GM19239 (cell line): ENCODE measurements at places on chromosomes 6 and 20.

DNA sequence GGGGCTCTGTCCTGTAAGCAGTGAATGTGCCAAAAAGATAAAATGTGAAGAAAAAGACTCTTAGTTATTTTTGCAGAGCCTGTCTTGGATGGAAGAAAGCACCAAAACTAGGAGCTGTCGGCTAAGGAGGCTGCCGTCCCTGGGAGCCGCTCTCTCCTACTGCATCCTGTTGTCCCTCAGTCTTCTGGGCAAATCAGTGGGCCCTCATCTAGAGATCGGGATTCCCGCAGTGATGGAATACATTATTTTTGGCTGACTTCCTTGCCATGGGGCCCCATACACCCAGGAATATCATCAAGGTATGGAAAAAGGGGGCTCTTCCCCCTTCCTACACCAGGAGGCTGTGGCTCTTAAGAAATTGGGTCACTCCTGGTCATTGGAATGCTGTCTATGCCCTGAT is 3.2 kb downstream of the TTLL2 start:
- no peak for DNase-seq

DNA sequence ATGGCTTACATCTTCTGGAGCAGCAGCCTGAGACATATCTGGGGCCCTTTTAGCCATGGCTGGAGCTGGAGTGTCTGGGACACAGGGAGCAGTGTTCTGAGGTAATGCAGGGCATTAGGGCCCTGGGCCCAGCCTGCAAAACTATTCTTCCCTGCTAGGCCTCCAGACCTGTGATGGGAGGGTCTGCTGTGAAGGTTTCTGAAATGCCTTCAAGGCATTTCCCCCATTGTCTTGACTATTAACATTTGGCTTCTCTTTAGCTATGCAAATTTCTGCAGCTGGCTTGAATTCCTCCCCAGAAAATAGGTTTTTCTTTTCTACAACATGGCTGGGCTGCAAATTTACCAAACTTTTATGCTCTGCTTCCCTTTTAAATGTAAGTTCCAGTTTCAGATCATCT is 61.5 kb downstream of the EDN1 start:
- DNase-seq, result no peak

- no peak for DNase-seq
Measured at GRCh38 chr20:21026951-21027350, 79.2 kb downstream of the LINC00237 start.

DNA sequence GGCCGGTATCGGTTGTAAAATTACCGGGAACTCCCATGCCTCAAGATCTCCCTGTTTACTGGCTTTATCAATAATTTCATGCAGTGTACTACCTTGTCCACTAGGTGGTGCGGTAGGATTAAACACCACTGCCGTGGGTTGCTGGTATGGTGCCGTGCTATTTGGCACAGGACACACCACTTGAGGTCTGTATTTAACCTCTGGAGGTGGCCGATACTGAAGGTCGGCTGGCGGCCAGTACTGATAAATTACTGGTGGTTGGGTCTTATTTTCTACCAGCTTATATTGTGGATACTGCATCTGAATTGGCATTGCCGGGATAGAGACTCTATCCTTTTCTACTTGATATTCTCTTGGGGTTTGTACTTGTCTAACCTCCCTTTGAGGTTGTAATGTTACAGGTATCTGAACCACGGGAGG is 14.3 kb upstream of the PTCRA start:
- DNase-seq, result no peak

DNA sequence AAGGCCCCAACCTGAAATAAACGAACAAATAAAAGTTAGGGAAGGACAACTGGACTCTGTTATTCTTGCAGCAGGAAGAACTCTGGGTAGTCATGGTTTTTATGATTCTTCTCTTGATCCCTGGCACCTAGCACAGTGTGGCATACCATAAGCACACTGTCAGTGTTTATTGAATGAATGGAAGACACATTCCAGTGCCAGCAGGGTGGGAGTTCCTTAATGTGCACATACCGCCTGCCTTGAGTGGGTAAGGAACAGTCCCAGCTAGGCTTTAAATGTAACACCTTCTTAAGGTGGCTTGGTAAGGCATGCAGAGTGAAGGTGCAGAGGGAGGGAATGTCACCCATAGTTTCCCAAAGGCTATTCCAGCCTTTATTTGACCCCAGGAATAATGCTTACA is 162.9 kb upstream of the CEP162 start:
- no peak for DNase-seq

DNA sequence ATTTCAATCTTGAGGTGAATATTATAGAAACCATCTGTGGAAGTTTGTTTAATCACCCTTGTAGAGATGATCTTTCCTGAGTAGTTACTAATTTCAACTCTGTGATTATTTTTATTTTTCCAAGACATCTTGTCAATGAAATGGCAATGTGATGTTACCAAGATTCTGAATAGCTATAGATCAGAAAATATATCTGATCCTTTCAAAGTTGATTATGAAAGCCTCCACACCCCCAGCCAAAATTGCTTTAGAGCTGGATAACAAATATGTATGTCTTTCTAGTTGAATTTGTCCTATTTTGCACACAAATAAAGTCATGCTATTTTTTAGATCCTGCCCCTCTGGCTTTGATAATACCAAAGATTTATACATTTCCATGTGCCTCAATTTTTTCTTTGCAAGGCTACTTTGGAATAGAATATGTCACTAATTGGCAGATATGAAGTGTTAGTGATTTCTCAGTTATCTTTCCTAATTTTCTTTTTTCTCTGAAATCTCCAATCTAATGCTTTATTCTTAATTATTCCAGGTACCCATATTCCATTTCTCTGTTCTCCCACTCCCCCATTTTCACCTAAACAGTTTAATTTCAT is 5.0 kb downstream of the SIM1 start:
- no peak for DNase-seq

DNA sequence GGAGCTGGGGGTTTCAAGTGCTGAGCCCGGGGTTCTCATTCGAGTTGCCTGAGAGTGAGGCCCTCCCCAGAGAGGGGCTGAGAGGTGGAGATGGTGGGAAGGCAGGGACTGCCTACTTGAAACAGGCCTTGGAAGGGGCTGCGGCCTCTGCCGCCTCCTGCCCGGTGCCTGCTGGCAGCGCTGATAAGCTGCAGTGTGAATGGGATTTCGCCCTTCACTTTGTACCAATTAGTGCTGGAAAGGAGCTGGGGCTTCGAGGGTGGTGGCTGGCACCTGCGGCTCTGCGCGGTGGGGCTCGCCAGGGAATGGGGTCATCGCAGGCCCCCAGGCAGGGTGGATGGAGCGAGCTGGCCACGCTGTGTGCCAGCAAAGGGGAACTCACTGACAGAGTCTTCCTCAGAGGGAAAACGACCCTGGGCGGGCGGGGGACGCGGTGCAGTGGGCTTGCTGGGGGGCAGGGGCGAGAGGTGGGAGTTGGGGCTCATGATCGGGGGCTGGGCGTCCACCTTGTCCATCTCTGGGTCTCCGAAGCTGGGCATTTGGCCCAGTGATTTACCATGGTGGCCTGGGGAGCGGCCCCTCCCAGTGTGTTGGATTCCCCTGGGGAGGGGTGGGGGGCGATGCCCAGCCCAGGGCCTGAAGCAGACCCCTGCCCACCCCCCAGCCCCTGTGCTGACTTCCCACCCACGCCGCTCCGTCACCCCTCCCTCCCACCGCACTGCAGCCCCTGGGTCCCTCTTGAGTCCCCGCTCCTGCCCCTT is 22.9 kb downstream of the COL20A1 start:
- no peak for DNase-seq

GRCh38 chr6:45743028-45743615 is 272.5 kb downstream of the CLIC5 start:
- no peak for DNase-seq

DNA sequence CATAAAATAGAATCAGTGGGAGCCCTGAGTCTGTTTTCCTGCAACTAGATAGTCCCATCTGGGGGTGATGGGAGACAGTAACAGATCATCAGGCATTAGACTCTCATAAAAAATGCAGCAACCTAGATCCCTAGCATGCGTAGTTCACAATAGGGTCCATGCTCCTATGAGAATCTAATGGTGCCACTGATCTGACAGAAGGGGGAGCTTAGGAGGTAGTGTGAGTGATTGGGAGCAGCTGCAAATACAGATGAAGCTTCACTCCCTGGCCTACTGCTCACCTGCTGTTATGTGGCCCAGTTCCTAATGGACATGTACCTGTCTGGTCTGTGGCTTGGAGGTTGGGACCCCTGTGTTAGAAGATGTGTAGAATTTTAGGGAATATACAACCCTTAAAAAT is 904.5 kb upstream of the EPHA7 start:
- DNase-seq, result no peak

DNA sequence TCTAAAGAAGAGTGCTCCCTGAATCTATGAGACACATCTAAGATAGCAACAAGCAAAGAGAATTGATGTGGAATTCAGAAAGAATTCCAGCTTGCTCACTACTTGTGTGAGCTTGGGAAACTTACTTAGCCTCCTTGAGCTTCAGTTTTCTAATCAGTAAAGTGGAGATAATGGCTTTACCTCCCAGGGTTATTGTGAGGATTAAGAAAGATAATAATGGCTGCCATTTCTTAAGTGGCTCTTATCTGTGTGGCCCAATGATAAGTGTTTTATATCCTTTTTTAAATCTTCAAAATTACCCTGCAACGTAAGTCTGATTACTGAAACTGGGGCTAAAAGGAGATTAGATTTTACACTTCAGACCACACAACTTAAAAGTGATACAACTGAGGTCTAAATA is 418.5 kb downstream of the LMBRD1 start:
- no peak for DNase-seq

GRCh38 chr6:39054577-39055142 is 6.1 kb downstream of the GLP1R start:
- no peak for DNase-seq

DNA sequence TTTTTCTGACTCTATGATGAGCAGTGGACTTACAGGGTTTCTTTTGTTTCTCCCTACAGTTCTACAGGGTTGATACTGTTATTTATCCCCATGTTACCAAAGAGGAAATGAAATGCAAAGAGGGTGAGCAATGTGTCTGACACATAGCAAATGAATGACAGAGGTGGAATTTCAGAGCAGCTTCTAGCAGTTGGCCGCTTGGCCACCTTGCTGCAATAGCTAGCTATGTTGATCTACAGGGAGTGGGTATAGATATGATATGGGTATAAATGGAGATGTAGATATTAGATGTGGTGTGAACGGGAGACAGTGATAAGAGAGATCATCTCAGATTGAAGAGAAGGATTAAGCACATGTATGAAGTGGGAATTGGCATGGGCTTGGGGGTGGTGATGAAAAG is 10.9 kb upstream of the SLC22A3 start:
- DNase-seq, result no peak

DNA sequence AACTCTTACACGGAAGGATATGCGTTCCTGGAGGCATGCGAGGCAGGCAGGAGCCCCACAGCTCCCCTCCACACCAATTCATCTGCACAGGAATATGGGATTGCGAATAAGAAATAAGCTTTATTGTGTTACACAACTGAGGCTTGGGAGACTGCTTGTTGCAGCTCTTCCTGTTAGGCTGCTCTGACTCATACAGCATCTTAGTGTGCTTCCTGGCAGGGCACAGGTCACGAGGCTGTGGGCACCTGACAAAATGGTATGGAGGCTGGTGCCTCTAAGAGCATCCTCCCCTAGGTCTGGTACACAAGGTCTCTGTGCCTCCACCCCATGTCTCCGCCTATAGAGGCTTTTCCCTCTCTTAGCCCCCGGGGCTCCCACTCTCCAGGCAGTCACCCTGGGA is 6.8 kb downstream of the SLC22A3 start:
- no peak for DNase-seq

- DNase-seq, result no peak
Measured at GRCh38 chr6:82371799-82372546, 8.4 kb downstream of the TPBG start.

DNA sequence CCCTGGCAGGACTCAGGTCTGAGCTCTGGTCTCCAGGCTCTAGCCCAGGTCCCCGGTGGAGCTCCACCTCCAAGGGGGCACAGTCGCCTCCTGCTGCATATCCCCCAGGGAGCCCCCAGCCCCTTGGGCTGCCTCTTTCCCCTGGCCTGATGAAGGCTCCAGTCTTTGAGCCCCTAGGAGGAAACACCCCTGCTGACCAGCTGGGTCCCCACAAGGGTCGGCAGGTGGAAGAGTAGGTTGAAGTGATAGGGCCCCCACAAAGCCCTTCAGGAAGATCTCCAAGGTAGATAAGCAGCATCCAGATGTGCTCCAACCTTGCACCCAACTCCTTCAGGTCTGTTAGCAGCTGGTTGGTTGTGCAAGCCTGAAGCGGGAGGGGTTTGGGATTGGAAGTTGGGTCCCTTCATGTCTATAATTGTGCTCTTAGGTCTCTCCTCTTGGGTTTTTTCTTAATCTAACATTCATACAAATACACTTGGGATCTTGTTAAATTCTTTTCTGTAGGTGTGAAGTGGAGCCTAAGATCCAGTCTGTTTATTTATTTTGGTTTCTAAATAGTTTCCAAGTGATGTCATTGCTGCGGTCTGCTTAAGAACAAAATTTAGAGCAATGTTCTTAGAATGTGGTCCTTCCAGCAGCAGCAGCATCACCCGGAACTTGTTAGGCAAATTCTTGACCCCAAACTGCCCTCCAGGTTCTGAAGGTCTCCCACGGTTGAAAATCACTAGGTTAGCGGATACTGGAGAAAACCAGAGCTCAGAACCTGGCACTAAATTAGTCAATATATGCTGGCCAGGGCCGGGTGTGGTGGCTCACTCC is 5.1 kb downstream of the UBE2C start:
- DNase-seq, result no peak

DNA sequence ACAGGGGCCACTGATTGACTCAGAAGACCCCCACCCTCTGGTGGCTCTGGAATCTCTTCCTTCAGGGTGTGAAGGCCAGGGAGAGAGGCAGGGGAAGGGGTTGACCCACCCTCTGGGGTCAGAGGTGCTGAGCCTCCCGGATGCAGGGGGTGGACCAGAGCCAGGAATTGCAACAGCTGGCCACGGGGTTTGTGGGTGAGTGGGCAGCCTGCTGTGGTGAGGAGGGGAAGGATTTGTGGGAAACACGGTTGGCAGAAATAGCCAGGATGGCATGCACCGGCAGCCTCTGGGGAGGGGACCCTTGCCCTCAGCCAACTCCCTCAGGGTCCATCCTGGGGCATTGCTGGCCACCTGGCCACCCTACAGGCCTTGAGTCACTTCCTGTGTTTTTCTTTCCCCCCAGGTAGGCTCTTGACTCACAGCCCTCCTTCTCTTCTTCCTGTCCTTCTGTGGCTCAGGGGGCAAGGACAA is 92.8 kb downstream of the MRPL14 start:
- DNase-seq, result no peak

GRCh38 chr20:3663858-3664257 is 659 bp upstream of the GFRA4 start:
- DNase-seq, result no peak

DNA sequence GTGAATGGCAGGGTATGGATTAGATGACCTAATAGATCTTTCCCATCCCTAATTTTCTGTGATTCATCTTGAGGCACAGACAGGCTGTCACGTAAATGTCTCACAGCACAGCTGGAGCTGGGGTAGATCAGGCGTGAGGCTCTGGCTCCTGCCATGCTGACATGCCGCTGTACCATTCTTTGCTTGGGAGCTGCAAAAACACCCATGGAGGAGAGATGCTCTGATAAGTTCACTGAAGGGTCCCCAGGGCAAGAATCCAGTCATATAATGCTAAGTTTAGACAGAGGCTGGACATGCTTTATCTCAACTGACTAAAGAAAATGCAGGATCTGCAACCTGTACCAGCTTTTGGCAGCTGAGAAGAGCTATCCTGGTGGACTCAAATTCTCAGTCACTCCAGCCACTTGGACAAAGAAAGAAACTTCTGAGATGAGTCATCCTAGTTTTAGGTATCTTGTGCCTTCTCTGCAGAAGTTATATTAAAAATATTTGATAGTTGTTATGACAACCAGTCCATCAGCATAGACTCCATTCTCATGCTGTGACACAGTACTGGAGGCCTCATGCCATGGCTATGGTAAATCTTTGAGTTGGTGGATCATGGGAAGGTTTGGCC is 185.1 kb upstream of the RAB32 start:
- DNase-seq, result no peak
